H4 (cell line): ENCODE measurements at places on chromosomes 16 and 17. TPM values are rescaled to one million over a fixed set of nuclear protein-coding genes. Genes with fewer than 3 reads are reported as not detected.

The HIGD1B gene
- not detected in 2 replicates for total RNA-seq

The MMP28 gene
- 0.68 TPM in 1 of 2 replicates, not detected in the other for total RNA-seq

DNA sequence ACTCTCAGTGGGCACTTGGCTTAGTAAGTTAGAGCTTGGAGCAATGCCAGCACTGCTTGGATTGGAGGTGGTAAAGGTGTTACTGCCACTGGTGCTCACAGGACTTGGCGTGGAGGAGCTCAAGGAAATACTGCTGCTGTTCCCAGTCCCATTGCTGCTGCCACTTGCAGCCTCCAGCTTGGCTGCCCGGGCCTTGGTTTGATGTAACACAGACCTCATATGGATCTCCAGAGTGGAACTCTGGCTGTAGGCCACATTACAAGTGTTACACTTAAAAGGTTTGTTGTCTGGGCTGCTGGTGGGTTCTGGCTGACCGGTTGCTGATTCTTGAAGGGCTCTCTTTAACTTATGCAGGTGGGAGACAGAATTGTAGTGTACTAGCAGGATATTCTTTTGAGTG, 250.3 kb downstream of the ZFHX3 start:
- DNase-seq, result no peak

- no peak for DNase-seq
These were observed 76.2 kb upstream of the CDC42EP4 start for GRCh38 chr17:73387746-73388577.

DNA sequence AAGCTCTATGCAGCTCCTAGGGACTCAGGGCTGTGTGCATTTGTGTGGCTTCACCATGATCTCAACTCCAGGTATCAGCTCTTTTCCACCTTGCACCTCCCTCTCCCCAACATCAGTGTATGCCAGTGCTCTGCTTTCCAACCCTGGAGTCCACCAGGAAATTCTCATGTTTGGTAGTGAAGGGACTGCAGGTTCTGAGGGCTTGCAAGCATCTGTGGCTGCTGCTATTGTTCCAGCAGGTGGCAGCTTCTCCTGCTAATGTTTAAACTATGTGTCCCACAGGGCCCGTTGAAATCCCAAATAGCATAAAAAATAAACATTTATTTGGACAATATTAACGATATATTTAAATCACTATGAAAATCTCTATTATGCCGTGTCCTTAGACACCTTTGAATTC, 82.0 kb downstream of the RGS9 start:
- DNase-seq, result no peak
